Trophoblast cell (in vitro differentiated cells and primary cell): ENCODE measurements at places on chromosomes 12 and 14.

GRCh38 chr12:26520869-26521268 is 312.1 kb downstream of the ITPR2 start:
- no peak for DNase-seq

DNA sequence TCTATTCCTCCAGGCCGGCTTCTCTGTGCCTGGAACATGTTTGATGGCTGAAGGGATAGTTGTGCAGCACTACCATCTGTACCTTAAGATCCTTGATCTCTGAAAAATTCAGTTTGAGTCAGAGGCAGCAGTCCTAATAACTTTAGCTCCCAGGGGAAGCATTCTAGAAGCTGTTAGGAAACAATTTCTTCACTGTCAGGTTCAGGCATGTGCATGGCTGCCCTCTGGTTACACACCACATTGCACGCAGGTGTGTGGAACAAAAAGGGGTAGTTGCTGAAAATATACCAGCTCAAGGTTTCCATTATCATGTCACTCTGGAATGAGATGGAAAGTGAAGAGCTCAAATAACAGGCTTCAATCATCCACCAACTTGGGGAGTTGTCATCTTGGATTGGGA is 80.1 kb downstream of the CHST11 start:
- no peak for DNase-seq

GRCh38 chr12:113381220-113381619 is 22.5 kb downstream of the SDS start:
- no peak for DNase-seq

DNA sequence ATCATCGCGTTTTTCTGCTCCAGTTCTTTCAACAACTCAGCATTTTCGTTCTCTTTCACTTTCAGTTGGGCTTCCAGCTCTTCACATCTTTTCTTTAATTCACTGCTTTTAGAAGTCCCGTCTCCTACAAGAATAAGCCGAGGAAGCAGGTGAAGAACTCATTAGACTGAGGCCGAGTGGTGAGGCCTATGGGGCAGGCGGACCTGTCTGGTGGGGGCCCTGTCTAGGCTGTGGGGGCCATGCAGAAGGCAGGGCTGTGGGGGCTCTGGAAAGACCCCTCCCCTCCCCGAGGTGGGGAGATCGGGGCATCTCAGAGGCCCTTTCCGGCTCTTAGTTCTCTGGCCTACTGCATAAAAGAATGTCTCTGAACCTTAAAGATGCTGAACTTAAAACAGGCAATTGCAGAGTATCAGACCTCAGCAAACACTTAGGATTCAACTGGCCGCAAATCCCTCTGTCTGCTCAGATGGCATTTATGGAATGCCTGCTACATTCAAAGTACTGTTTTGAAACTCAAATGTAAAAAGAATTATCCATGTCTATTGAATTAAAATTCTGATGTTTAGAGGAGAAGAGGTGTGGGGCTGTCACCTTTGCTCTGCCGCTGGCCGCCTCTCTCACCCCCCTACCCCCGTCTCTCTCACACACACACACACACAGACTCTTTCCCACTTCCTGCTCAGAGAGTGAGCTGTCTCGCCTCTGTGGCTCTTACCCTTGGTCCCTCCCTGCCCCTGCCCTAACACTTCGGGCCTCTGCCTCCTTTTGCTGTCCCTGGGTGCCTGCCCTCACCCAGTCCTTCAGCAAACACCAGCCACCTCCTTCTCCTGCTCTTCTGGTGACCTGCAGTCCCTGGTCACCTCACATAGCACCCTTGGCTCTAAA is 34.7 kb downstream of the CCDC92 start:
- no peak for DNase-seq

GRCh38 chr12:129696405-129696804 is 207.4 kb downstream of the TMEM132D start:
- DNase-seq, result no peak

DNA sequence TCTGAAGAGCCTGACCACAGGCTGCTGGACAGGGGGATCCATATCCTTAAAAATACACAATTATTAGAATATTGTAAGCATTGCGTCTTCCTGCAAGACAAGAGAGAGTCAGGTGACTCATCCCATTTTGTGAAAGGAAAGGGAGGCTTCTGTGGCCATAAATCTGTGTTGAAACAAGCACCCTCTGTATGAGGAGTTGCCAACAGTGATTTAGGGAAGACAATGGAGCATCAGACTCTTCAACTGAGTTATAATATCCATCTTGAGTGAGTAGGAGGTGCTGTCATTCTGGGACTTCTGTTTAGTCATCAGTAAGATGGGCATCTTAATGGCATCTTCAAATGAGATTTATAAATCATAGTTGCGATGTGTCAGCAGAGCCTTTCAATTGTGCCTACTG is 554.5 kb downstream of the AACS start:
- no peak for DNase-seq

- DNase-seq, result no peak
These were observed 34.6 kb downstream of the ANKRD9 start for GRCh38 chr14:102474934-102475333.

- peak; percentile 92 for DNase-seq
These were observed 9.8 kb upstream of the ZNF385A start for GRCh38 chr12:54394281-54394719.

DNA sequence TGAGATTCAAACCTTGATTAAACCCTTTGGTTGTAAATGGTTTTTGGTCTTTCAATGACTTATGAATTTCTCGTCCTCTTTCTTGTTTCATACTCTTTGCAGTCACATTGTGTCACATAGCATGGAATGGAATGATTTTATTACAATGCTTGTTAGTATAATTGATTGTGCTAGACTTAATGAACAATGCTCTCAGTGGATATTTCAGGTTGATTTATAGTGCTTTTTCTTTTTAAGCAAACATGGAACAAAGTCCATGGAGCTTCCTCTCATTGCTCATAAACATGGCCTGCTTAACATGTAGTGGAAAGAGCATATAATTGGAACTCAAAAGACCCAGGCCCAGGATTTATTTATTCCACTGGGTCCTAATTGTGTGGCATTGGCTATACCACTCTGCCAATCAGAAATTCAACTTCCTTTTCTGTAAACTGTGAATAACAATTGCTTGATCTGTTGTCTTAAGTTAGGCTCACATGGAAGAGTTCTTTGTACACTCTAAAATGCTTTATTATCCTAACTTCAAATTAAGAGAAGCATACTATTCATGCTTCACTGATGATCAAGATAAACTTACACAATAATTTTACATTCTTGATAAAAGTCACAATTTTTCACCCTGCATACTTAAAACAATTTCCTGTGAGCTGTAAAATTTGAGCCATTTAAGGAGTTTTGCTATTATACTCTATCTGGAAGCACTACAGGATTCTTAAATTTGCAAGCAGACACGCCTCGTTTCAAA is 370.5 kb upstream of the PDE3A start:
- DNase-seq, result no peak

- DNase-seq, result no peak
These were observed 443 bp downstream of the DNAL1 start for GRCh38 chr14:73645248-73645610.

DNA sequence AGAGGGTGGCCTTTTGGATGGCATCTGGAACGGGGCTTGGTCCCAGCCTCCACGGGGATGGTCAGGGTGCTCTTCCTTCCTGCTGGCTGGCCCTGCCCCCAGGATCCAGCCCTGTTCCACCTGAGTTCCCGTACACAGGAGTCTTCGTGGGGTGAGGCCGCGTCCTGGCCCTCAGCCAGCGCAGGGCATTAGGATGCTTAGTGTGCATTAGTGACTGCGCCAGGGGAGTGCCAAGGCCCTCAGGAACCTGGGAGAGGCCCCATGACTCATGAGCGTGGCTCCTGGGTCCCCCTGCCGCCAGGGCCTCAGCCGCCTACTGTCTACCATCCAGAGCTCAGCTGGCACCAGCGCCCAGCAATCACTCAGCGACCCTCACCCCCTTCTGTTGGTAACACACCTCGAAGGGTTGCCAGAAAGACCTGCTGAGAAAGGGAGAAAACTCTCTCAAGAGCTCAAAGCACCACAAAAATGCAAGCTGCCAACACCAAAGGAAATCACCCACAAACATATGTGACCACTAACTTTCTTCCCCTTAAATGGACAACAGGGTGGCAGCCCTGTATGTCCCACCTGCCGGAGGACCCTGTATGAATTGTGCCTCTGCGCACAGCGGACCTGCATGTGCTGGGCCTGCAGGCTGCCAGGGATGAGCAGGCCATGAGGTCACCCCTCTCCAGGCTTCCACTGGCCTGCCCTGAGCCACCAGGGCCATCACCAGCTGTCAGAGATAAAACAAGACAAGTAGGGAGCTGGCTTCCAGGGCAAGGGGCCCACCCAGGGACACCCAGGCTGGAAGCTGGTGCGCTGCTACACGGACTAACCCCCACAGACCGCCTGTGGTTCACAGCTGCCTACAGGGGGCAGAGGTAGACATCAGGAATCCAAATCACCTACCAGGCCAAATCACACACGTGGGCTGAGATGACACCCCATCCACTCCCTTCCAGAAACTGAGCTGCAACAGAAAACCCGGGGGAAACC is 28.7 kb downstream of the CCDC85C start:
- DNase-seq, result peak; percentile 80

DNA sequence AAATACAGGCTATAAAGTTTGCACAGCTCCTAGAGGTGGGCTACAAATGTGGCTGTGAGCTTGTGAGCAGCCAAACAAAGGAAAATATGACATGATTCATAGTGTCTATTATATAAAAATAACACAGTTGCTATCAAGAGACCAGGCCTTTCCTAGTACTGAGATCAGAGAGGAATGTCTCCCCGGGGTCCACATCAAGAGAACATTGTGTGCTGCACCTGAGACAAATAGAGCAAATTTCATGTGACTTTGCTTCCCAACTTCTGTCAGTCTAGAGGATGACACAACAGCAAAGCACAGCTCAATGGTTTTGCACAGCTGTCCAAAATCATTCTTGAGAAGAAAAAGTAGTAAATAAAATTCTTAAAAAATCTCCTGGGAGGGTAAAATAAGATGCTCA is 297.5 kb upstream of the PRKD1 start:
- no peak for DNase-seq

- no peak for DNase-seq
These were observed 20.9 kb upstream of the GNS start for GRCh38 chr12:64780132-64780530.

DNA sequence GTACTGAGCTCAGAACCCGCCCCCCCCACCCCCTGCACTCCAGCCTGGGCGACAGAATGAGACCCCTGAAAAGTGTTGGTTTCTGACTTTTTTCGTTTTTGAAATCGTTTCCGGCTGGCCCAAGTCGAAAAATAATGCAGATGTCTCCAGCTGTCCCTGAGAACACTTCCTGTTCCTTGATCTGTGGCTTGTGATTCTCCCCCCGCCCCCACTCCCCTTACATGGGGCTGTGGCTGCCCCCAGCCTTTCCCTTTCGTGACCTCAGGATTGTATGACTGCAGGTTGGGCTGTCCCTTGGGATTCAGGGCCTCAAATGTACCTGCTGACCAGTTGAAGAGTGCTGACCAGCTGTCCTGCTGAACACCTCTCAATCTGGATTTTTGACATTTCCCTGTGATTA is 34.1 kb downstream of the NOC4L start:
- no peak for DNase-seq

DNA sequence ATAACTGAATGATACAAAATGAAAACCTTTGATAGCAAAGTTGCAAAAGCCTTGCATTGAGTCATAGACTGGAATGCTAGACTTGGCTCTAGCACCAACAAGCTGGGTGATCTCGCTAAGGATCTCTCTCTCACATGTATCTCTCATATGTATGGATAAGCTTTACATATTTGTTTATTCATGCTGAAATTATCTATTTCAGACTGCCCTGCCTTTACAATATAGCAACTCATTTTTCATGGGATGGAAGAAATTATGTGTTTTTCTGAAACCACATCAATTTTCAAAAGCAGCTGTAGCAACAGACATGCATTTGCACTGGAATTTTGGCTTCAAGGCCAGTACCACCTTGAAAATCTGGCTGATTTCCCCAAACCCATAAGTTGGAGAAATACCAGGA is 11.4 kb downstream of the RERG start:
- peak; percentile 21 for DNase-seq

DNA sequence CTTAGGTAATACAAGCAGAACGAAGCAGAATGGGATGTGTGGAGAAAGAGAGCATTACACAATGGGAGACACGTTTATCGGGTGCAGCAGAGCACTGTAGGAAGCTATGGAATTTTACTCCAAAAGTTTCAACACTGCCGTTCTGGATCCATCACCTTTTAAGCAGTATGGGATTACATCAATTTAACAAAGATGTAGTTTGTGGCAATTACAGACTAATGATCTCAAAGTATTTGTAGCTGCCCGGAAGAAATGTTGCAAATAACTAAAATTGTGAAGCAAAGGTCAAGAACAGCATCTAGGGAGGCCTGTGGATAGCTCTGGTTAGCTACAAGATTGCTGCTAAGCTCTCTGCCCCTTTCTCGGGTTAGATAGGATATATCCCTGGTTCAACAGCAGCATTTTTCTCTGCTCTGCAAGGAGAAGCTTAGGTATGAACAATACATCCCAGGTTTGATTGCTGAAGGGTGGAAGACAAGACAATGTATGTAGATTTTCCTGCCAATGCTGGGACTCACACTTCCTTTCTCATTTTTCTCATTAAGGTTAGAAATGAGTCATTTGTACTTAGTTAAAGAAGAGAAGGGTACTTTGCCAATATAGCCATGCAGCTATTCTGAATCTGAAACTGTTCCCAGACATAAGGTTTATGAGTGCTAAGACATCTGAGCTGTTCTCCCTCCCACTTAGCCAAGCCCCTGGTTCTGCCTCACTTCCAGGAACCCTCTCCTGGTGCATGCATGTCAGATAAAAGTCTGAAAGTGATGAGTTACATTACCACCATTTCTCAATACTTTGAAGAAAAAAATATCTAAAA is 75.0 kb upstream of the HIF1A start:
- peak; percentile 90 for DNase-seq

GRCh38 chr14:103541709-103542604 is 13.0 kb downstream of the TRMT61A start:
- no peak for DNase-seq

- no peak for DNase-seq
These were observed 606.9 kb downstream of the FSCB start for GRCh38 chr14:43900173-43900655.

DNA sequence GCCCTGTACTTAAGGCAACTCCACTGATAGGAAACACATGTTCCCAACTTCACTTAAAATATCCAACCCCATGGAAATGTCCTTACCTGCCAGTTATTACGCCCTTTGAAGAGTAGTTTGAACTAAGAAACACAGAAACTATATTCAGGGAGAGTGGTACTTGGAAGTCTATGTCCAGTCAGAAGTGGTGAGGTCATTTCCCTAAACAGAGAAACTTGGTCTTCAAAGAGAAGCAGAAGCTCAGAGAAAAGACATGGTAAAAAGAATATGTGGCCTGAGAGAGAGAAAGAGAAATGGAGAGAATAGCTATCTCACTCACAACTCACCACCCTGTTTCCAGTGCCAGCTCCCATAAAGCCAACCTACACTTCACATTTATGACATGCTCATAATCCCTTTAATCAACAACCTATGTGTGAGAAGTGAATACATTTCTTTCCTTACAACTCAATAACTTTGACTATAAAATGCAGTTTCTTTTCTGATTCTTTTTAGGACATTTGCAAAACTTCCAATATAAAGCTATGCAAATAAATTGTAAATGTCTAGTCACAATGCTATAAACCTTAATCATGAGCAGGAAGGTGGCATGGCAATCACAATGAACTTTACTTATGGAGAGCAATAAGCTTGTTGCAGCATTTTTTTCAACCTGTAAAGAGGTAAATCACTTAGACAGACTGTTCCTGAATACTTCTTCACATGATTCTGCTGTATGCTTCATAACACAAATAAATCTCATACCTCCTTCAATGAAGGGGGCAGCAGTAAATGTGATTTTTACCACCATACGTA is 67.1 kb downstream of the CPNE8 start:
- DNase-seq, result no peak

- no peak for DNase-seq
These were observed 24.7 kb upstream of the NPFF start for GRCh38 chr12:53532021-53532420.

- no peak for DNase-seq
These were observed 180.7 kb upstream of the NRXN3 start for GRCh38 chr14:77989441-77989991.
